Smooth muscle cell of bladder (primary cell): ENCODE measurements at places on chromosomes 2 and 18. TPM values are rescaled to one million over a fixed set of nuclear protein-coding genes. Genes with fewer than 3 reads are reported as not detected.

LRRC30 gene
- not detected in 2 replicates for total RNA-seq

KCNF1 gene
- 0.14 TPM in 1 of 2 replicates, not detected in the other for total RNA-seq

L3MBTL4 gene
- total RNA-seq, result under 0.01 and 0.28 TPM in 2 replicates

C2orf15 gene
- 0.09 TPM in 1 of 2 replicates, not detected in the other for total RNA-seq

TWIST2 gene
- total RNA-seq, result 45.2 and 60.6 TPM in 2 replicates

ABCA12 gene
- total RNA-seq, result under 0.01 TPM in 2 replicates

PER2 gene
- total RNA-seq, result 2.0 and 2.8 TPM in 2 replicates

ANO7 gene
- total RNA-seq, result 0.43 and 0.83 TPM in 2 replicates

GKN1 gene
- total RNA-seq, result not detected in 2 replicates

TBC1D8 gene
- 17.2 and 18.9 TPM in 2 replicates for total RNA-seq

DSEL gene
- 43.2 and 60.6 TPM in 2 replicates for total RNA-seq

PAX8 gene
- total RNA-seq, result 0.14 and 0.37 TPM in 2 replicates

PLEK gene
- 0.14 and 1.1 TPM in 2 replicates for total RNA-seq

DIPK1C gene
- not detected in 2 replicates for total RNA-seq

IL1R2 gene
- 1.1 and 1.7 TPM in 2 replicates for total RNA-seq

AMER3 gene
- total RNA-seq, result not detected in 2 replicates

TEKT4 gene
- not detected in 2 replicates for total RNA-seq

PPP1R1C gene
- 1.00 TPM in 1 of 2 replicates, not detected in the other for total RNA-seq

CCDC85A gene
- total RNA-seq, result under 0.01 and 0.09 TPM in 2 replicates
